SW 1271 (cell line): ENCODE measurements at places on chromosomes 3 and 15.
A peak's percentile ranks its signal among the peaks of the same experiment; 100 is the strongest.

DNA sequence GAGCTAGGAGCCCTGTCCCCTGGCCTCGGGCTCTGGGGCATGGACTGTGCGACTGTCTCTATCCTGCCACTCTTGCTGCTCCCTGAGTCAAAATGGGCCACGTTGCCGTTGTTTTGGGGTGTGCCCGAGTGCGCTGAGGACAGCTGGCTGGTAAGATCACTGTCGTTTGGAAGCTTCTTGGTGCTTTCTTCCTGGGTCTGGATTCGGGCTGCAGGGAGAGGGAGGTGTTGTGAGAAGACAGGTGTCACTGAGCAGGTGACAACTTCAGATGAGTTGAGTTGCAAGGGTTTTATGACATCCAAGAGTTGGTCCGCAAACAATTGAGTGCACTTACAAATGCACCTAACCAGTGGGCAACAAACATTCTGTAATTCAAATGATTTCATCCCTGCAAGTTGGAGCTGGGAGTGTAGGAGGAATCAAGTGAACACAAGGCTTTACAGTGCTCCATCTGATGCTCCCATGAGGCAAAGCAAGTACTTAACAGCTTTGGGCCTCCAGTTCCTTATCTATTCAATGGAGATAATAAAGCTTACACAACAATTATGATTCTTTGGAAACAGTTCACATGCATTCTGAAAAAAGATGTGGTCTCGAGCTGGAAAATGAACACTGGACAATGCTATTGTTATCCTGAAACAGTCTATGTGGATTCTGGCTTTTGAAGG is 11.0 kb upstream of the STARD5 start:
- no peak for DNase-seq

- DNase-seq, result no peak
Observed at GRCh38 chr3:42493798-42494151, 8.7 kb upstream of the VIPR1 start.

DNA sequence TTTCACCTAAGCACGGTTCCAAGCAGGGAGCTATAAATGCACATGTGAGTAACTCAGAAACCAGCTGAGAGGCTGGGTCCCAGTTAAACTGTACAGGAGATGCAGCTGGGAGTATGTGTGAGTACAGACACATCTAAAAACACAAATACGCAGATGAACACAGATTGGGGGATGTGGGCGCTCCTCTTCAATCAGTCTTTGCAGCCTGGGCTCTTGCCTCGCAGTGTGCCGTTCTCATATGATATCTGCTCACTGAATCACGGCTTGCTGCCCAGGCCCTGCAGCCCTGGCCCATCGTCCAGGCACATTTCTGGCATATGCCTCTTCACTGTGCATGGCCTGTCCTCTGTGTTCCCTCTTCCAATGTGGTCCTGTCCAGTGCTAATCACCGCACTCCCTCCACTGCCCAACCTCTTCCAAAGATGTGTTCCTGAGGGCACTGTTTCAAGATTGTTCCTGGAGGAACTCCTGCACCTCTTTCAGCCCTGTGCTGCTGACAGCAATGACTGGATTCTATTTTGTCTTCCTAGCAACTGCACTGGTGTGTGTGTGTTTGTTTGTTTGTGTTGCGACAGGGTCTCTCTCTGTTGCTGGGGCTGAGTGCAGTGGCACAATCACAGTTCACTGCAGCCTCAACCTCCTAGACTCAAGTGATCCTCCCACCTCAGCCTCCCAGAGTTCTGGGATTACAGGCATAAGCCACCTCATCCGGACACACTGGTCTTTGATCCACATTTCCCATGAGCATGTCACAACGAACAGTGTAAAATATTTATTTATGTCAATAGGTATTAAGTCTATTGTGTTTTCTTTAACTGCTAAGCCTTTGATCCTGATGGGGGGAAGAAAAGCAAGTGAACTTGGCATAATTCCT is 17.0 kb downstream of the CA12 start:
- no peak for DNase-seq

GRCh38 chr3:65995030-65995429 is 43.7 kb downstream of the MAGI1 start:
- DNase-seq, result no peak

GRCh38 chr15:60673918-60674558 is 195.1 kb upstream of the ICE2 start:
- DNase-seq, result peak; percentile 77

GRCh38 chr3:149816311-149816710 is 3.3 kb downstream of the RNF13 start:
- no peak for DNase-seq

DNA sequence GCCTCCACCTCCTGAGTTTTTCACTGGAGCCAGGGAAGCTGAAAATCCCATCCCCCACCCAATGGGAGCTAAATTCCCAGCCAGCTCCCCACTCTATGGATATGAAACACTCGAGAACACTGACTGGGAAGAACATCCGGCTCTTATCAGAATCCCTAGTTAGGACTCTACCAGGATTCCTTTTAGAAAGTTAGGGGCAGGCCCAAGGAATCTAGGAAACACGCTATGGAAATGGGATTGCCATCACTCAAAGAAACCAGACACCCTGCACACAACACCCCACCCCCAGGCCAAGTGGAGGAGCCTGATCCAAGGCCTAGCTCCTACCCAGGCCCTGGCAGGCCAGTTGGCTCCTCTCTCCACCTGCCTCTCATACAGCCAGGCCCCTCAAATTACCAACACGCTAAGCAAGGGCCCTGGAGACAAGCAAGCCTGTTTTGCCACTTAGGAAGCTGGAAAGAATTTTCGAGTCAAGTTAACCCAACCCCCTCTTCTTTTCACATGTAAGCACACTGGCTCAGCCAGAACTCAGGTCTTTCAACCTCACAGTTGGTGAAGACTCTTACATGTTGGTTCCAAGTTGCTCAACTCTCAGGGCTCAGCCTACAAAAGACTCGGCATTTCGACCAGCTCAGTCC is 75.5 kb downstream of the RBPMS2 start:
- DNase-seq, result no peak

- DNase-seq, result no peak
Observed at GRCh38 chr3:95721938-95722337, 1092.5 kb upstream of the EPHA6 start.

GRCh38 chr3:181317508-181317907 is 328.0 kb upstream of the DNAJC19 start:
- DNase-seq, result no peak

- DNase-seq, result no peak
Observed at GRCh38 chr15:63243101-63243500, 34.3 kb upstream of the APH1B start.

GRCh38 chr3:46857485-46858341 is 5.5 kb downstream of the MYL3 start:
- no peak for DNase-seq

DNA sequence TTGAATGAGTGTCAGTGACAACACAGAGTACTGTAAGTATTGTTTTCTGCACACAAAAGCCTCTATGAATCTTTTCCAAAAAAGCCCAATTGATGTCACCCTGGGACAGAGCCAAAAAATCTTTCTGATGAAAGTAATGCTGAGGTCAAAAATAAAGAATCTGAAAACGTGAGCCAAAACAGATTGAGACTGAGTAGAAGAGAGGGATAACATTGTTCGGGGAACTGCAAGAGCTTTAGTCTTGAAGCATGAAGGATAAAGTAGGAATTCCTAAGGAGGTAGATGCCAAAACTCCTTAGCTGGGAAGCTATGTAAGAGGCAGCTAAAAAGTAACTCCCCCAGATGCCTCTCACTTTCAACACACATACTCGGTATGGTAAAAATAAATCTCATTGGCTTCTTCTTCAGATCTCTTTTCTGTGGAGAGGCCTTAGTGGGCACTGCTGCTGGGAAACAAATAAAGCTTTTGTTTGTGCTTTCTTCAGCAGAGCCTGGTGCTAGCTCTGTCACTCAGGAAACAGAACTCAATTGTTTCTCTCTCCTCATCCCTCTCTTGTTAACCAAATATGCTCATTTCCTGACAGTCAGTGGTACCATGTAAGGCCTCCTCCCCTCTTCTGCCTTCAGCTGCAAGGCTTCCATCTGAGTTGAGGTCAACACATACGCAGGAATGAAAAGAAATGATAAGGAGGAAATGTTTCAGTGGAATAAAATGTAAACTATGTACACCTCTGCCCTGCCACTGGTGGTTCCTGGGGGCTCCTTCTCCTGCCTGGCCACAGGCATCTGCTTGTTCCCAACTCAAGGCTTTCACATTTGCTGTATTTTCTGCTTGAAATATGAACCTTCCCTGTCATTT is 58.1 kb downstream of the CD200 start:
- peak; percentile 95 for DNase-seq

GRCh38 chr3:179743913-179744312 is 91.1 kb downstream of the USP13 start:
- no peak for DNase-seq

- DNase-seq, result no peak
Observed at GRCh38 chr3:186964616-186965015, 34.3 kb downstream of the ST6GAL1 start.

- DNase-seq, result no peak
Observed at GRCh38 chr15:63598473-63599400, 1.6 kb downstream of the FBXL22 start.

DNA sequence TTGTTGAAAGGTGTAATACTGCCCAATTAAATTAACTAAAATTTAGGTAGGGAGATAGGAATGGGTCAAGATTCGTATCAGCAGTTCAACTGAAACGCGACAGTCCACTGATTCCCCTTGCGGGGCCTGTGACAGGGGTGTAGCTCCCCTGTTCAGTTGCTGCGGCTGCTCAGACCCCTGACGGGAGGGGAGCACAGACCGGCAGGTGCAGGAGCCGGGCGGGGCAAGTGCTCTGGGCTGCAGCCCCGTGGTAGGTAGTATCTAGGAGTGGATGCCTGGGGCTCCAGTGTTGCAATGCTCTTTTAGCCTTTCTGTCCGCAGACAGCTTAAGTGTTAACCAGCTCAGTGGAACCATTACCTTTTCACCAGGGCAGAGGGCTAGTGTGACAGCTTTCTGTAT is 164.9 kb downstream of the ROBO2 start:
- no peak for DNase-seq

DNA sequence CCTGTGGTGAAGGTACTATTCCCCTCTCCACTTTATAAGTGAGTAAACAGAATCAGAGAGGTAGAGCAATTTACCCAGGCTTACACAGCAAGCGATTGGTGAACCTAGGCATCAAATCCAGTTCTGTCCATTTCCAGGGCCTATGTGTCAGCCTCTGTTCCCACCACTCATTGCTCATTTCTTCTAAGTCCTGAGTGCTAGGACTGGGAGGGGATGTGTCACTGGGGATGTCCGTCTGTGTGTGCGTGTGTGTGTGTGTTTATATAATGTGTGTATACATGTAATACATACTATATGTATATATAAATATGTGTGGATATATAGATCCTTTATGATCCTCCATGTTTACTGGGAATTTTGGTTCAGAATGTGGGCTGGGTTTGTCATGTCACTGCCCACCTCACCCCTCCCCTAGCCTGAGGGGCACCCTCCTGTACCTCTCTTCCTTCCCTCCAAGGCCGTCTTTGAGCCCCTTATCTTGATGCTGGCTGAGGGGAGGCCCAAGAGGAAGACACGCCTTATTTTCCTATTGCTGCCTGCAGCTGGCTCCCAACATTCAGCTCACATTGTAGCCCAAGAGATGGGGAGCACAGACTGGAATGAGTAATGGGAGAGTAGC is 2.1 kb downstream of the TMEM43 start:
- no peak for DNase-seq

- no peak for DNase-seq
Observed at GRCh38 chr15:80485370-80486164, 81.4 kb downstream of the ARNT2 start.

- no peak for DNase-seq
Observed at GRCh38 chr3:17983106-17983505, 240.7 kb upstream of the TBC1D5 start.

GRCh38 chr3:122258757-122259371 is 66.2 kb upstream of the CSTA start:
- DNase-seq, result peak; percentile 35

GRCh38 chr15:75992897-75993296 is 19.3 kb downstream of the NRG4 start:
- DNase-seq, result no peak

GRCh38 chr15:71149646-71150557 is 34.6 kb downstream of the THSD4 start:
- DNase-seq, result no peak

GRCh38 chr3:67986706-67987105 is 332.3 kb upstream of the SUCLG2 start:
- no peak for DNase-seq

- DNase-seq, result no peak
Observed at GRCh38 chr3:141950572-141951493, 74.4 kb downstream of the ATP1B3 start.

- DNase-seq, result no peak
Observed at GRCh38 chr3:13068269-13069010, 4.8 kb downstream of the IQSEC1 start.

GRCh38 chr3:176375519-176375918 is 821.8 kb downstream of the TBL1XR1 start:
- no peak for DNase-seq

DNA sequence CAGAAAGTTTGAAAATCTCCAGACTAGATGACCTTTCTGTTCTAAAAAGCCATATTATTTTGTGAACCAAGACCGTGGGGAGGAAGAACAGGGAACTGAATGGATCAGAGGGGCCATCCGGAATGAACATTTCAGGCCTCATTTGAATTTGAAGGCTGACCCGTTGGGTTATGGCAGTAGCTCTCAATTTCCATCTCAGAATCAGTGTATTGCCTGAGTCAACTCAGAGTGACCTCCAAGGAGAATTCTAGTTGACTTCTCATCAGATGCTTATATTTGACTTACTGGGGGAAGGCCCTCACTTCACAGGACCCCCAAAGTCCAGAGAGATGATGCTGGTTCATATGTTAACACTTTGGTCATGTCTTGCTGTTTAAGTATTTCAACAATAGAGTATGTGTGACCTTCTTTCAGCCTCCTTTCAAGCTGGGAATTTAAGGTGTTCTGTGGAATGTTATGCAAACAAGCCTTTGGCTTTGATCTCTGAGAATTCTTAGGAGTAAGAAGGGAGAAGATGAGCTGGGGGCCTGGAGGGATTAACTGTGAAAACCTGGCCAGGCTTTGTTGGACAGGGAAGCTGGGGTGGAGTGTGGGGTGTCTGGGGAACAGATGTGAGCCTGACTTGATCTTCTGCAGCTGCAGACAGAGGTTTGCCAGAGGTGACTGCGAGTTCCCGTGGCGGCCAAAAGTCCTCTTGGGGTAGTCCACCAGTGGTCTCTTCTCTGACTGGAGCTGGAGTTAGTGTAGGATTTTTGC is 111.2 kb upstream of the RGMA start:
- no peak for DNase-seq

DNA sequence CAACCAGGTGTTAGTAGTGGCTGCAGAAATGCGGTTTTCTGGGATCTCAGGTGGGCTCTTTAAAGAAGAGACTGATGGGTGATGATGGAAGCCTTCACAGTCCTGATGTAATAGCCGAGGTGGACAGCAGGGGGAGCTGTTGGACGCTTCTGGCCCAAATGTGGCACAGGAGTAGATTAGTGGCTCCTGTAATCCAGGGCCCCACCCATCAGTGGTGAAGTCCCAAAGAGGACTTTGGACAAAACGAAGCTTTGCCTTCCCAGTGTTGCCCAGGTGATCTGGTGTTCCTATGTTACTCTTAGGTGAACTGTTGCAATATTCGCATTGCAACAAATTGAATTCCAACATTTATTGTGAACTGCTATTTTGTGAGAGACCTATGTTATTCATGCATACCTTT is 31.8 kb upstream of the MYZAP start:
- DNase-seq, result no peak
